ENCODE measurements at places on chromosomes 3 and 15.

DNA sequence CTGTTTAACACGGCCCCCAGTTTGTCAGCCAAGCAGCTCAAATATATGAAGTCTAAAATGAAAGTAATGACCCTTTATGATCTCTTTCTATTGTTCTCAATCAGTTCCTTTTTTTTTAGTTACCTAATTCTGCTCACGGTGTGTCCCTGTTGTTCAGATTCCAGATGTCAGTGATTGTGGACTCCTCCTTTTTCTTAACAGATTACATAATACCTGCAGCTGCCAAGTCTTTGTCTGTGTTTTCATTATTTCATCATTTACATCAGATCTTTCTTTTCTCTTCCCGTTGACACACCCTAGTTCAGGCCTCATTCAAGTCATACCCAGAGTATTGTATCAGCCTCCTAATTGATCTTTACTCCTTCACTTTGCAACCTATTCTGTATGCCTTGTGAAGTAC is 56.1 kb upstream of the SKIL start:
- no peak for DNase-seq

DNA sequence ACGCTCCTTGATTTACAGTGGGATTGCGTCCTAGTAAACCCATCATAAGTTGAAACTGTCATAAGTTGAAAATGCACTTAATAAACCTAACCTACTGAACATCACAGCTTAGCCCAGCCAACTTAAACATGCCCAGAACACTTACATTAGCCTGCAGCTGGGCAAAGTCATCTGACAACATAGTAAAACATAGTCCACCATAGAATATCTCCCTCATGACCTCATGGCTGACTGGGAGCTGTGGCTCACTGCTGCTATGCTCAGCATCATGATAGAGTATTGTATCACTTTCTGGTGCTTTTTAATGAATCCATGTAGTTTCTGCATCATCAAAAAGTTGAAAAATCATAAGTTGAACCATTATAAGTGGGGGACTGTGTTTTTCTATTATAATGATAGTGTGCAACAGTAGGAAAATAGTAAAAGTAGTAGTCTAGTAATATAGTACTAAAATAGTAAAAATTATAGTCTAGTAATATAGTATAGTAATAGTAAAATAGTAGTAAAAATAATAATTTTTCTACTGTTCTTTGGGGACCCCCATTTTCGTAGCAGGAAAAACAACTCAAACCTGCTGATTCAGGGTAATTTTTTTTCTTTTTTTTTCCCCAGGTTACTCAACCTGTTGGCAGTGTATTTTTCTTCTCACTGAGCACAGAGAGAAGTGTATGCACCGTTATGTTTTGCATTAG is 233.5 kb downstream of the MYRIP start:
- no peak for DNase-seq

- DNase-seq, result no peak
Measured at GRCh38 chr15:36907295-36907694, 193.1 kb downstream of the MEIS2 start.

- DNase-seq, result no peak
Measured at GRCh38 chr15:48096813-48097212, 24.0 kb upstream of the SLC24A5 start.

DNA sequence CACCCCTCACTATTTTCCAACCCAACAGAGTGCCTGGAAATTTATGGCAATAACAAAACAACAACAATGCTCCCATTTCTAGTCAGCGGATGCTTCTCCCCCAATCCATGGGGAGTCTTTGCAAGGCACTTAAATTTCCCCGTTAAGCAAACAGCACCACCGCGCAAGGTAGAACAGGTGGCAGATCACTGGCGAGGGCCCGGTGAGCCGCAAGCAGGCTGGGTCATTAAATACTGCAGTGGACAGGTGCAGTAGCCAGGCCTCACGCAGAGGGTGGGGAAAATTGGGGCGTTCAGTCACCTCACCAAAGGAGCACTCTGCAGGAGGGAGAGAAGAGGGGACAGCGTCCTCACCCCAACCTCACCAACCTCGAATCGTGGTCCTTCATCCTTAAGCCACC is 147.5 kb downstream of the NTRK3 start:
- DNase-seq, result no peak

- no peak for DNase-seq
Measured at GRCh38 chr15:69131362-69132220, 28.8 kb upstream of the GLCE start.

DNA sequence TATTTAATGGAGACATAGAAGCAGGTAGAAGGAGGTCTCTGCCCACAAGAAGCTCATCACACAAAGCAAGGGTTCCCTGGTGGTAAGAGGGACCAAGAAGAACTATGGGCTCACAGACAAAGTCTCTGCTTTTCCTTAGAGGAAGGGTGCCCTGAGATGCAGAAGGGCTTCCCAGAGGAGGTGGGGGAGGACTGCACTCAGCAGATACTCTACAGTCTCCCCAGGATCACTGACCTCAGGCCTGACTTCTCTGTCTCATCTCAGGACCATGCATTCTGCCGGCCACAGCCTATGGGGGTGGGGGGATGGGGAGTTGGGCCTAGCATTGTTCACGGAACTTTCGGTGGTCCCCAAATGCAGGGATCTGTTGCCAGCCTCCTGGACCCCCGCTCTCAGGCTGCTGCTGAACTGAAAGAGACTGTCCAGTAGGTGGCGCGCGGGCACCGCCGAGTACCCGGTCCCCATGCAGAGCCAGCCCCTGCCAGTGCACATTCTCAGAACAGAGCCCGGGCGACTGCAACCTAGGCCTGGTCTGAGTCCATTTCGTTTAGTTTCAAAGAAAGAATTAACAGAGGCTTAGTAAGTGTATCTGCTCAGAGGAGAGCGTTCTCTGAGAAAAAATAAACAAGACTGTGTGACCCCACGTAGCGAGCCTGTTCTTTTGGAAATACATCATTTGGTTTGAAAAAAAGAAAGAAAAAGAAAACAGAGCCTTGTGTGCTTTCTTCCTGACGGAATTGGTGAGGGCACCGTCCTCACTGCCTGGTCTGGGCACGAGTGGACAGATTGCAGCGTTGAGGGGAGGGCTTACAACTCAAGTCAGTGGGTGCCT is 74.1 kb downstream of the LRTM1 start:
- peak; percentile 20 for DNase-seq

- DNase-seq, result no peak
Measured at GRCh38 chr15:80242132-80242769, 9.8 kb downstream of the CTXND1 start.
